ENCODE measurements at places on chromosomes 2 and 18.

- DNase-seq, result no peak
Observed at GRCh38 chr18:33944493-33944892, 280.2 kb downstream of the NOL4 start.

GRCh38 chr2:240435948-240436682 is 652 bp downstream of the GPC1 start:
- no peak for DNase-seq

DNA sequence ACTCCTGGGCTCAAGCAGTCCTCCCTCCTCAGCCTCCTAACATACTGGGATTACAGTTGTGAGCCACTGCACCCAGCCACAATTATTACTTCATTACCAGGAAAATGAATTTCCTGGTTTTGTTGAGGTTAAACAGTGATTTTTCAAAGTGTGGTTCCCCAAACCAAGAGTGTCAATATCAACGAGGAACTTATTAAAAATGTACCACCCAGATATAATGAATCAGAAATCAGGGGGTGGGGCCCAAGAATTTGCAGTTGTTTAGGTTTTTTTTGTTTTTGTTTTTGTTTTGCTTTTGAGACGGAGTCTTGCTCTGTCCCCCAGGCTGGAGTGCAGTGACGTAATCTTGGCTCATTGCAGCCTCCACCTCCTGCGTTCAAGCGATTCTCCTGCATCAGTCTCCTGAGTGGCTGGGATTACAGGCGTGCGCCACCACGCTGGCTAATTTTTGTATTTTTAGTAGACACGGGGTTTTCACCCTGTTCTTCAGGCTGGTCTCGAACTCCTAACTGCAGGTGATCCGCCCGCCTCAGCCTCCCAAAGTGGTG is 94.1 kb downstream of the WDSUB1 start:
- DNase-seq, result no peak

GRCh38 chr2:230627806-230628724 is 84.6 kb upstream of the CAB39 start:
- no peak for DNase-seq

DNA sequence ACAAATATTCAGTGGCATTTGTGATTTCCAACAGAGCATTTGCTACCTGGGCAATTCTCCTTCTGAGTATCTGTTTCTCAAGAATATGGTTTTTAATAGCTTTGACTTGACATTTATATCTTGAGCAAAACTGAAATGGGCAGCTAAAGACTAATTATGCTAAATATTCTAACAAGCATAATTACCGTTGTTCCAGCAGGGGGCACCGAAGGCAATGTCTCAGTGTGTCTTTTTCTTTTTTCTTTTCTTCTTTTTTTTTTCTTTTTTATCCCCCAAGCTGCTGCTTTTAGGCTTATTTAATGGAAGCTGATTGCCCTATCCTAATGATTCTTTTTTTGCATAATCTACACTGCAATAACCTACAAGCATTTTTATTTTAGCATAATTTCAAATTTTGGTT is 138.9 kb upstream of the NABP1 start:
- peak; percentile 11 for DNase-seq

DNA sequence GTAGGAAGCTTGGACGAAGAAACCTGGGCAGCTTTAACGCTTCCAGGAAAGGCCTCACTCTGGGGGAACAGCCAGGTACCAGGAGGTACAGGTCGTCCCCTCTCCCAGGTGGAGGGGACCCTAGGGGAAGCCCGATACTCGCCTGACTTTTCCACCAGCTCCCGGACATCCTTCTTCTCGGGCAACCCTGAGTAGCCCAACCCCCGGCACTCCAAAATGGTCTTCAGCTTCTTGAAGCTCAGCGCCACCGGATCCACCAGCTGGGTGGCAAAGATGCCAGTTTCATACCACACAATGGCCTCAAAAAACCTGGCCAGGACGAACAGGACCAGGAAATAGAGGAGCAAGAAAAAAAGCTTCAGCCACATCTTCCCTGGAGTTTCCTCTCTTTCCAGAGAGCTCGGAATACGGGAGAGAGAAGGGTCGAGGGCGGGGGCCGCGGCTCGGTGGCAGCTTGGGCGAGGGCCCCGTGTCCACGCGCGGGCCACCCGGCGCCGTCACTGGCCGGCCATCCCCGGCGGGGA is 1.1 kb downstream of the RNF103 start:
- DNase-seq, result no peak

DNA sequence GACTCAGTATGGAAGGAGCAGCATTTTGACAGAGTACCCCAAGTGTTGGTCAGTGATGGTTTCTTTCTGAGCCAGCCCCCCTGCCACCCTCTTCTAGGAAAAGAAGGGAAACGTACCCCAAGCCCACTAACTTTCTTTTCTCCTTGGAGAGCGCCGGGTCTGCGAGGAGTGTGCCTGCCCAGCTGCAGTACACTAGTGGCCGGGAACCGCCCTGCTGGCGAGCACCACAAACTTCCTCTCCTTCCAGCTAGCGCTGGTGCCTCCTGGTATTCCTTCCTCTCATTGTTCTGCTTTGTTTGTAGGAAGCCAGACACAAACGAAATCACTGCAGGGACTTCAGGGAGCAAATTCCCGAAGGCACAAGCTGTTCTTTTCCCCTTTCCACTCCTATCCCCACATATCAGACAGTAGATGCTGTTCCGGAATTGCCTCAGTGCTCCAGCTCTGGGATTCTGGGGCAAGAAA is 1.8 kb downstream of the CCDC85A start:
- no peak for DNase-seq

- DNase-seq, result no peak
Observed at GRCh38 chr2:24122366-24123194, 554 bp downstream of the PFN4 start.

DNA sequence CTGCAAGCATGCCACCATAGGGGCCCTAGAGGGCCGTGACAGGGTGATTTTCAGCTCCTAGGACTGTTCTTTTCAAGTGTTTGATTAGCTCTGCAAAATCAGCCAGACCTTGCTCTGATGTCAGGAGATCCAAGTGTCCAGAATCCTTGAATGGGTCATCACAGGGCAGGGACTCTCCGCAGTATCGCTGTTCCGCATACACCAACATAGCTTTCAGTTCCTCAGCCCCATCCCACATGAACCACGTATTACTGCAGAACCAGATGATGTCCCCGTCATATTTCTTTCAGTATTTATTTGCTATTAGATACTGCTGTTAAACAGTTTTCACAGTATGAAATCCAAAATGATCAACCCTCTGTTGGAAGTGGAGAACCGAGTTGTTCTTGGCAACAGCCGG is 46.6 kb upstream of the RFX8 start:
- DNase-seq, result no peak

- no peak for DNase-seq
Observed at GRCh38 chr2:104402825-104403224, 451.1 kb upstream of the POU3F3 start.

- DNase-seq, result no peak
Observed at GRCh38 chr2:104825124-104825865, 28.6 kb upstream of the POU3F3 start.

GRCh38 chr2:84177733-84178132 is 281.3 kb downstream of the SUCLG1 start:
- DNase-seq, result no peak

DNA sequence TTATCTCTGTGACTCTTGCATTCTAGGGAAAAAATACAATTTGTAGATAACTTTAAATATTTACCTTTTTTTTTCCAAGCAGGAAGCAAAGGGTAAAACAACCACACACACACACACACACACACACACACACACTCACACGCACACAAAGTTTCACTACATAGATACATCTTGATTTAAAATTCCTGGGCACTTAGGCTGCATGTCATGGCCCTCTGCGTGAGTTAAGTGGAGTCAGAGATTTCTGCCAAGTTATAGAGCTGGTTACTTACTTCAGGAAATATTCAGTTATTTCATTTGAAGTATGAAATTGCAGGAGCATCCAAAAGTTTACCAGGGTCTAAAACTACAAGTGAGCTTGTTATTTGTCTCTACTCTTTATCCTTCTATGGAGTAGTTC is 612.0 kb downstream of the IRS1 start:
- DNase-seq, result no peak

DNA sequence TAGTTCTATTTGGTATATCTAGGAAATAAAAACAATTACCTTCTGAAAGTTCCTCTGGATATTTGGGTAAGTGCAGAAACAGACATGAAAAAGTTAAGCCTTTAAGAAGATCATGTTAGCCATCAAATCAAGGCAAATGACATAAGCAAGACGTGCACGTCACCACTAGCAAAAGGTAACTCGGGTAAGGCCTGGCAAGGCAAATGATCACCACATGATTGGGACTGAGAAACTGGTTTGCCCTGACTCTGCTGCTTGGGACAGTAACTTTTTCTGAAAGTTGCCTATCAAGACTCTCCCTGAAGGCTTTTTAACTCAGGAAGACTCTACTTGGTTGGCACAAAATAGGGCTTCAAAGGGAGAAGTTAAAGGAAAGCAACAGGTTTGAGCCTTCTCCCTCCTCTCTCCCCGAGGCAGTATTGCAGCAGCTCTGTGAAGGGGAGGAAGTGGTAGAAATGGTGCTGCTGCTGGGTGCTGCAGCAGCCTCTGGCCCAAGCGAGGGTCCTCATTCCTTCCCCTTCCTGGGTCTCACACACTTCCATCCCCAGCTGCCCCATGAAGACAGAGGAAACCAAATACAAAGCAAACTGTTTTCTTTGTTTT is 17.1 kb upstream of the TMEM237 start:
- DNase-seq, result no peak

GRCh38 chr2:20176760-20177159 is 48.2 kb downstream of the SDC1 start:
- no peak for DNase-seq

GRCh38 chr2:148756292-148756975 is 111.9 kb downstream of the EPC2 start:
- no peak for DNase-seq

- DNase-seq, result no peak
Observed at GRCh38 chr2:132751836-132752235, 81.8 kb upstream of the LYPD1 start.

GRCh38 chr18:64333584-64333983 is 184.7 kb upstream of the LINC00305 start:
- no peak for DNase-seq

DNA sequence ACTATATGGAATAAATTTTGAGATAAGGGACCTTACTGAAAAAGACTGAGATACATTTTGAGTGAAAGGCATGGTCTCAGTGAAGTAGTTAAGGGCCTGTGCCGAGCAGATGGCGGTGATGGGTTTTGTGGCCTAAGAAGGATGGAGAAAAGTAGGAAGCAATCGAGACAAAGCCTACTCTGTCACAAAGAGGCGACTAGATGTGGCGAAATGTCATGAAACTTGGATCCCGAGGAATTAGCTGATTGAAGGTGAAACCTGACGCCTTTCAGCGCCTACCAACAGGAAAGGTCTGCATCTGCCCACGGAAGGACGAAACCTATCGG is 558 bp upstream of the CEP192 start:
- no peak for DNase-seq

DNA sequence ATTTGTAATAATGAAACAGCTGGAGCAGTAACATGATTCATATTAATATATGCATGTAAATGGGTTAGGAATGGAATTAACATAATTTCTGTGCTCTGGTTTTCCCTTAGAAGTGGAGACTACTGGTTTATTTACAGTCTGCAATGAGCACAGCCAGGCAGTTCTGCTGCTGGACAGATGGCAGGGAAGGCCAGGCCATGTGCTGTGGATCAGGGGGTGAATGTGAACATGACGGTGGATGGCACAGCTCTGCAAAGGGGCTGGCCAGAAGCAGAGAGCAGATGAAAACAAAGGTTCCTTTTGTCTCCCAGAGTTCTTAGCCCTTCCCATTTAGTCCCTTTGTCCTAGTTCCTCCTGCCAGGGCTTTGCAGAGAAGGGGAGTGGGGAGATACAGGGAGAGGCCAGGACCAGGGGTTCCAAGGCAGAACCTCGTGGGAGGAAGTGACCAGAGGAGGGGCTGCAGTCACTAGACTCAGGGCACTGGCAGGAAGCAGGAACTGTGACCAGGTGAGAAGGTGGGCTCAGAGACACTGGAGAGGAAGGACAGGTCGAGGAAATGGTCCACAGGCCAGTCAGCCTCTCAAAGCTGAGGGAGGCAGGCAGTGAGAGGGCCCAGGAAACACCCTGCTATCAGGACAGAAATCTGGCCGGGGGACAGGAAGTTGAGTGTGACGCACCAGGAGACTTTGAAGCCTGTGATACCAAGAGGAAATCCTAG is 112.9 kb upstream of the ATP8B1 start:
- DNase-seq, result no peak

- no peak for DNase-seq
Observed at GRCh38 chr2:201965550-201965949, 68.1 kb upstream of the FZD7 start.

DNA sequence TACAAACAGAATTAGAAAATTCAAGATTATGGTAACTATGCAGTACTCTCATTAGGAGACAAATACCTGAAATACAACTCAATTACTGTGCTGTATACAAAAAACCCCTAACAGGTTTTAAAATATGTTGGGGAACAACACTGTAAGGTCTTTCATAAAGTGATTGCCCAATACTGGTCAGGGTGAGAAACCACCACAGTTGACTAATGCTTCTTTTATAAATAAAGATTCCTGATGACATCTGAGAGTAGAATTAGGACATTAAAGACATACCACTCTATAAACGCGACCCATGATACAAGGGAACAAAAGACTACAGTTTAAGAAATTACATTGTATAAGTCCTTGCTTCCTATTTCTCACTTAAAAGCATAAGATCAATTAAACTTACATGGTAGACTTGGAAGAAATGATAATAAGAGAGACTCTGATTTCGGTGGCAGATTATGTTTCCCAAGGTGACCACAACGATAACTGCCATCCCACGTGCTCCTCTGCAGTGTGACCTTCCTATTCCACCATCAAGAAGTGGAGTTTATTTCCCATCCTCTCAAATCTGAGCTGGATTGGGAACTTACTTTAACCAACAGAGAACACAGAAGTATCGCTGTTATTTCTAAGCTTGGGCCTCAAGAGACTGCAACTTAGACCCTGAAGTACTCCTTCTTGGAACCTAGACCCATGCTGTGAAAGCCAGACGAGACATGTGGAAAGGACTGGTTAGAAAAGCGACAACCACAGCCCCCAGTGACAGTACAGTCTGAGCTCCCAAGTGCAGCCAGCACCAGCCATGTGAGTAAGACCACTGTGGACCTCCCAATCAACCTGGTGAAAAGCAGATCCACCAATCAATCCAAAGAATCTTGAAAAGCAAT is 52.3 kb downstream of the ZNF521 start:
- DNase-seq, result peak; percentile 55

Data from stromal cell of bone marrow (primary cell).